ENCODE measurements at places on chromosomes 4 and X.

DNA sequence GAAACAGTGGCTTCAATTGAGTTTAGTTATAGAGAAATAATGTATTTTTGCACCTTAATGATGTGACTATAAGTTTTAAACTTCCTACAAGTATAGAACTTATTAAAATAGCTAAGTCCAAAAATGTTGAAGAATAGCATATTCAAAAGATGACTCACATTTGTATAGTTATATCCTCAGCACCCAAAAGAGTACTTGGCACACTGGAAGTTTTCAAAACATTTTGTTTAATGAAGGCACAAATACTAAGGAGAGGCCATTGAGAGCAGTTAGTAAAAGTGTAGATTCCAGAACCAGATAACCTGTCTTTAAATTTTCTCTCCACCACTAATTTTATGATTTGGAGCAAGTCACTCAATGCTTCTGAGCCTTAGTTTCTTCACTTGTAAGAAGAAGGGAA lies 226.9 kb upstream of the MID1 start:
- no peak for DNase-seq

DNA sequence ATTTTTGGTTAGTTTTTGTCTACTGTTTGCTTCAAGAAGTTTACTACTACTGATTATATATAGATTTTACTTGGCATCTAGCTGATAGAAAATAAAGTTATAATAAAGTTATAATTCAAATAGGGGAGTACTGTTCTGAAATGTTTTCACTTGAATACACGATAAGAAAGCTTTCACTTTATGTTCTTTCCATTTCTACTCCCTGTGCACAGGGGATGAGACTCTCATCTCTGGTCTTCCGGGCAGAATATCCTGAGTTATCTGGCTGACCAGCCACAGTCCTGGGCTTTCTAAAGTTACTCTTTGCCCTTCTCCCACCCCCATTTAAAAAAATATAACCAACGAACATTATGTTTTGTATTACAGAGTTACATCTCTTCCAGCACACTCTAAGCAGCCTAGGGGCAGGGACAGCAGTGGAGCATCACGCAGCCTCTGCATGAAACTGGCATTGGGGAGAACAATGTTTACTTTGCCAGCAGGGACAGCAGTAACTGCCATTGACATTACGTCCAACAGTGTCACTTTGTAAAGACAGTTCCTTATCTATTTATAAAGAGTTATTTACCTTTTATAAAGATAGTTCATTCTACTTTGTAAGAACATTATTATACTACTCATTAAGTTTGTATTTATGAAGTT lies 64.3 kb downstream of the METTL14 start:
- DNase-seq, result no peak

DNA sequence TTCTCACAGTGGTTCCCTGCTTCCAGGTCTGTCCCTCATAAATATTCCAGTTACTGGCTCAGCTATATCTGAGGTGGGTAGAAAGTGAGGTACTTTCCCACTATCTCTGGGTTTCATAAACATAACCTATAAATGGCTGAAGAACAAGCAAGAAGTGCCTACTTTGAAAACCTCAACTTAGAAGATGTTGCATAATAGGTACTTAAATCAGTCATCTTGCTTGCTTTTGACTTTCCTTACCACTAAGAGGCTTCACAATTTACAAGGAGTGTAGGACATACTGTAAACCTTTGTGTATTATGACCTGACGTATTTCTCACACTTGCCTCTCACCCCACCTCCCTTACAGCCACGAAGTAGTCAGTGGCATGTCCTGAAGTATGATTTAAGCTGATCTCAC lies 145.9 kb downstream of the PCDH19 start:
- no peak for DNase-seq

GRCh38 chr4:40206426-40206825 lies 9.6 kb downstream of the RHOH start:
- DNase-seq, result no peak

DNA sequence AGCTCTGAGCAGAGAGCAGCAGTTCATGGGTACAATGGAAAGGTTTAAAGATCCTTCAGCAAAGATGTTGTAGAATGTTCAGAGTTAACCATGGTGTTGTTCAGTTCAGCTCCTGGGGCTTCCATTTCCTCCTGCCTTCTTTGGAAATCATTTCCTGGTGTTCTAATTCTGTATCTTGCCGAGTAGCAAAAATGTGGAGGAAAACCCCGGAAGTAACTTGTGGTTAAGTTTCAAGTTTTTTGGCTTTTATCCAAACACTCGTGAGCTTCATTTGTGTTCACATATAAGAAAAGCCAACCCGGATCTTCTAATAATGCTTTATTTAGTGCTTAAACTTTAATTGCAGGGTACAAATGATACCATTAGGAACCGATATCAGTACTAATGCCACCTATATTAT lies 33.6 kb upstream of the ARX start:
- DNase-seq, result no peak

- no peak for DNase-seq
Measured at GRCh38 chrX:26925088-26925487, 538.1 kb downstream of the PPP4R3C start.

DNA sequence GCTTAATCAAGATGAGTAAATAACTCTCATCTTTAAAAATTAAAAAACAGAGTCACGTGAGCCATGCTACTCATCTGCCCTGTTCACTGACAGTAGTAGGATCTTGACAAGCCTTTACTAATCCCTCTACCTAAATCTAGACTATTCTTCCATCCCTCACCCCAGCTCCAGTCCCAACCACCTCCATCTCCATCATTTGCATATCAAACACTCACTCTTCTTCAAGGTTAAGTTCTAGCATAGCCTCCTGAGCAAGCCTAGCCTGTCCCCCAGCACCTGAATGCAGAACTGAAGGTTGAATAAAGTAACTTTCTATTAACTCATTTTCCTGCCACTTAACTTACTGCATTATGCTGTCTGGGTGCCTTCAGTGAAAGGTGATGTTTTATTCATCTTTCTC lies 72.5 kb downstream of the YIPF7 start:
- DNase-seq, result no peak

GRCh38 chr4:4960574-4960973 lies 58.7 kb downstream of the CYTL1 start:
- DNase-seq, result no peak

- DNase-seq, result no peak
Measured at GRCh38 chr4:53778155-53778554, 186.9 kb upstream of the LNX1 start.

DNA sequence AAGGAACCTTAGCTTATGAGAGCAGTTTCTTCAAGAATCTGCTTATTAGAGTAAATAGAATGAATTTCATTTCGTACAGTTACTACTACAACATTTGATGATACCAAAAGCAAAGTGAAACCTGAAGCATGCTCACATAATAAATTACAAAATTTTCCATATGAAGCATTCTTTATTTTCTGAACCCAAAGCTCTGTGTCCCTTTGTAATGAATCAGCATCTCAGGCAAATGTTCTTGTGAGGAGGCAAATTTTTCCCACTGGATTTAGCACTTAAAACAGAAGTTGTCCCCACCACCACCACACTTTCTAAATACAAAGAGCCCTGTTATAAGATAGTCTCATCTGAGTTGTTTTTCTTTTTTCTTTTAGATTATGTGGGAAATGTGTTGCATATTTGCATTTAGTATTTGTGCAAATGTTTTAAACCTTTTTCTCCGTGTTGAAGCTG lies 70.7 kb upstream of the NFKB1 start:
- DNase-seq, result peak; percentile 41

DNA sequence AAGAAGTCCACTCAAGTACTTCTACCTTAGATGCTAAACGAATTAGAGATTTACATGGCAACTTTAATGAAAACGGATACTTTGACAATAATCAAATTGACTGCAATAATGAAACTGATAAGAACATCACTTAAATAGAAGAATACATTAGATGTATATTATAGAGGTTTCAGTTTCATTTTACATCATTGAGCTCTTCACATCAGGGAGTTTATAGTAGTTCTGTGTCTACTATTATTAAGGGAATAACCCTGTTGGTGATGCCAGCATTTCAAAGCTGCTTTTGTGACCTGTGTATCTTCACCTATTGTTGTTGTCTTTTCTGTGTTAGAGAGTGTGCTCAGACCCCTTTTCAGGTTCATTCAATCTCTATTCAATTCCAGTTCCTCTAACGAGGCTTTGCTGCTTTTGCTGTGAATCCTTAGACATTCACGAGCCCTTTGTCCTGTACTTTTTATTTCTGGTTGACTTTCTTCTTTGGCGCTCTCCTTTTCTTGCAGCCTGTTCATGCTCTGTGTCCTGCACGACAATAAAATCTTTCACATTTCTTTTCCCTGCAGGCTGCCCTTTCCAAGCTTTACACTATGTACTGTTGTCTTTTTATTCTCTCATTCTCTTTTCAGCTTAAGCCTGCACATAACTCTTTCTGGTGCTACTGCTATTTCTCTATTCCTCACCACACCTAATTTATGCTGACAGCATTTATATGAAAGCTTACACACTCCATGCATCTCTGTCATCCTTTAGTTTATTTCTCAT lies 232.1 kb downstream of the CPE start:
- DNase-seq, result no peak

DNA sequence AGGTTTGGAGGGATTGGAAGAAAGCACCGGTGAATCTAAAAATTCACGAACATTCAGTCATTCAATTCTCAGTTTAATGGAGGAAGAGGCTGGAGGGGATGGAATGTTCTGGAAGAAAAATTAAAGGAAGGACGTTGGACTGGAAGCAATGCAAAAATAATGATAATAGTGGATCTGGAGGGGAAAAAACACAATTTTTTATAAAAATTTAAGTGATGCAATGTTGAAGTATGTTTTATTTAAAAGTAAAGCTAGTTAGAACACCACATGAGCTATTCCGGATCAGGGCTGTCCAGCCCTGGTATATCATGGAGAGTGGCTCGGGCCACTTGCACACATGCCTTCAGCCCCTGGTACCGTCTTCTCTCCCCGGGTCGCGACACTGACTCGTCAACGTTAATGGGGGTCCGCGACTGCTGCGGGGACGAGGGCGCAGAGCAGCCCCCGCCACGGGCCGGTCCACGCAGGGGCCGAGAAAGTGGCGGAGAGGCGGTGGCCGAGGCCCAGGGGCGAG lies 204.6 kb downstream of the TENM3 start:
- no peak for DNase-seq

GRCh38 chrX:107467271-107467670 lies 17.8 kb downstream of the FRMPD3 start:
- no peak for DNase-seq

- DNase-seq, result no peak
Measured at GRCh38 chr4:162017863-162018262, 145.9 kb downstream of the FSTL5 start.

- no peak for DNase-seq
Measured at GRCh38 chrX:153184787-153185186, 5.7 kb downstream of the MAGEA1 start.

- DNase-seq, result no peak
Measured at GRCh38 chrX:2188840-2189239, 311.9 kb downstream of the DHRSX start.

DNA sequence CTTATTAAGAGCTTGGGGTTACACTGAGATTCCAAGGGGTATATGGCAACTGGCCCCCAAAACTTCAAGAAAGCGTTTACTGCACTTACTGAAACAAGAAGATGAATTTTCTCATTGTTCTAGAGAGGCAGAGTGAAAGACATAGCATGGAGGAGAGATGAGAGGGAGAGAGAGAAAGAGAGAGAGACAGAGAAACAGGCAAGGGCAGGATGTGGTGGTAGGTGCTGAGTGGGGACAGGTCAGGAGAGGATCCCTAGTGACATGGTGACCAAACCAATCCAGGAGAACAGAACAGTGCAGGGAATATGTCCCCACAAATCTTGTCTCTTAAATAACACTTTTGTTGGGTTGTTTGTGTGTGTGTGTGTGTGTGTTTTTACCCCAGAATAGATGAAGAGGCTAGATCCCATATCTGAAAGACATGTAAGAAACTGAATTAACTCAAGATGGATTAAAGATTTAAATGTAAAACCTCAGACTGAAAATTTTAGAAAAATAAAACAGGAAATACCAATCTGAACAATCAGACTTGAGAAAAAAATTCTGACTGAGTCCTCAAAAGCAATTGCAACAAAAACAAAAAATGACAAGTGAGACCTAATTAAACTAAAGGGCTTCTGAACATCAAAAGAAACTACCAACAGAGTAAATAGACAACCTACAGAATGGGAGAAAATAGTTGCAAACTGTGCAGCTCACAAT lies 202.2 kb downstream of the QDPR start:
- no peak for DNase-seq

DNA sequence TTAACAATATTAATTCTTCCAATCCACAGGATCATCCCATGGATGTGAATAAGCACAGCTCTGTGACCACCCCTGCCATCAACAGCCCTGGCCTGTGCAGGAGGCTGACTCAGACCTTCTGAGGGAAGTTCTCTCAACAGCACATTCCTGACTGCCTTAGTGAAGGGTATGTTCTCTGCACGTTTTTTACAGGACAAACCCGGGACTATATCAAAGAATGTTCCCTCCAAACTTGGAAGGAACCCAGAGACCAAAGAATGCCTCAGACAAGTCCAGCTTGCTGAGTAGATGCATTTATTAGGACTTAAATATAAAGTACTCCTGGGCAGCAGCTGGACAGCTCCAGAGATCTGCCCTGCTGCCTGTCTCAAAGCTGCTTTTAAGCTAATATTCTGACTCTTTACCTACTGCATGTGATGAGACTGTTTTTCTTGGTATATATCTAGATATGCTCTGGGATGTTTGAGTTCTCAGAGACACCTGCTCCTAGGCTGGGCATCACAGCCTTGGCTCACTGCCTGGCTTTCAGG lies 1127.8 kb upstream of the PRKX start:
- no peak for DNase-seq
